Effector CD4-positive, alpha-beta T cell (primary cell): ENCODE measurements at places on chromosomes 6 and 20.

GRCh38 chr20:25695532-25696370, 902 bp downstream of the ZNF337 start:
- DNase-seq, result no peak

GRCh38 chr6:130896249-130896648, 69.0 kb downstream of the SMLR1 start:
- DNase-seq, result no peak

DNA sequence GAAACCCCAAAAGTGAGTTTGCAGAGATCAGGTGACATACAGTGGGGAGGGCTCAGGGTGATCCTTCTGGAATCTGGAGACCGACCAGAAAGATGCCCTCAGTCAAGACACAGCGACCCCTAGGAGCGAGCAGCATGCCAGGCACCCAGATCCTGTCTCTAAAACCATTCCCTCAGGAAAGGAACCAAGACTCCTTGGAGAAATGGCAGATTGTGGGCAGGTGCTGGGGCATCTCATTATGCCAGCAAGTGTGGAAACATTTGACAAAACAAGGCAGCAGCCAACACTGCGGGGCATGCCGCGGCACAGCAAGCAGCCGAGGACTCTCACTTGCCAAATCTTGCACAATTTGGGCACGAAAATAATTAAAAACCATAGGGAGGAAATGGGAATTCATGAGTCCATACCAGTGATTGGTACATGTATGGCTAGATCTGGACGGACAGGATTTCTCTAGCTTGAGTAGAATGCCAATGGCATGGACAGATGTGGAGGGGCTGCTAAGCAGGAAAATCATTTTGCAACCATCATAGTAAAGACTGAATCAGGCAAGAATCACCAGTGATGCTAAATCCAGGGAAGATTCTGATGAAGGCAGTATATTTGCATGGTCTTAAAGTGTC, 76.9 kb downstream of the GINS1 start:
- DNase-seq, result no peak

DNA sequence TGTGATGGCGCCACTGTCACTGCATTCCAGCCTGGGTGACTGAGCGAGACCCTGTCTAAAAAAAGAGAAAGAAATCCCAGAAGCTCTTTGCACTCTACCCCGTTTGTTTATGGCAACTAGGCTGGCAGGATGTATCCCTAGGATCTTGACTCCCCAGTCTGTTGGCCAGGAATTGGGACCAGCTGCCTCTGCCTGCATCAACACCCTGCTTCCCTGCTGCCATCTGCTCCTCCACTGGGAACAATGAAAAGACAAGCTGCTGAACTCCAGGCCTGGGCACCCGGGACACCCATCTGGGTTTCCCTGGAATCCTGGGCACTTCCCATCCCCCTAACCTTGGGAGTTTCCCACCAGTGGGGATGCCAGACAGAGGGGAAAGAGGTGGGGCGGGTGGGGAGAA, 64.9 kb downstream of the CPNE5 start:
- DNase-seq, result no peak

GRCh38 chr6:136784910-136785746, 7.1 kb downstream of the MAP3K5 start:
- DNase-seq, result peak; percentile 21

- no peak for DNase-seq
Measured at GRCh38 chr6:82711105-82711827, 347.6 kb downstream of the TPBG start.

DNA sequence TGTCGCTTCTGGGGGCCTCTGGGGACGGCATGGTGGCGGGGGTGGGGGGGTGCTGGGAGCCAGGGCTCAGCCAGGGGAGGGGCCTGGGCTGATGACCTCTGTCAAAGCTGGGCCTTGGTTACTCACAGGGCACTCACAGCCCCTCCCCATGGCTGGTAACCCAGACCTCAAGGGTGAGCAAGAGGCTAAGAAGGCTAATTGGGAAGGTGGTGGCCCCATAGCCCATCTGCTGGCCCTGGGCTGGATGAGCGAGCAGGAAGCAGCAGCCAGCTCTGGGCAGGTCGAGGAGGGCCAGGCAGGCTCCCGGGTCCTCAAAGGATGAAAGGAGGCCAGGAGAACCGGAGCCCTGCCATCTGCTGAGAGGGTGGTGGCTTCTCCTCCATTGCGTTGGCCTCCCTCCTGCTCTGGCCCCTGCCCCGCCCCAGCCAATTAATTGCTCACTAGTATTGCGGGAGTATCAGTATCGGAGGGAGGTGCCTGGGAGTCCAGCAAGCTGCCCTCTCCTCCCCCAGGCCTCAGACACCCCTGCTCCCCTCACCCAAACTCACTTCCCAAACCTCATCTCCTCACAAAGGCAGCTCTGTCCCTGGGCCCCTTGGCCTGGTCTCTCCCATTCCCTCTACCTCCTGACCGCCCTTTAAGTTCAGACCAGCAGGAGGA, 1.0 kb upstream of the CDSN start:
- DNase-seq, result no peak
